Stimulated activated CD8-positive, alpha-beta memory T cell treated with anti-CD3 and anti-CD28 coated beads, Interleukin-7, amount 100 ng/mL, for 1 hour (primary cell): ENCODE measurements at places on chromosomes 7 and 10.

DNA sequence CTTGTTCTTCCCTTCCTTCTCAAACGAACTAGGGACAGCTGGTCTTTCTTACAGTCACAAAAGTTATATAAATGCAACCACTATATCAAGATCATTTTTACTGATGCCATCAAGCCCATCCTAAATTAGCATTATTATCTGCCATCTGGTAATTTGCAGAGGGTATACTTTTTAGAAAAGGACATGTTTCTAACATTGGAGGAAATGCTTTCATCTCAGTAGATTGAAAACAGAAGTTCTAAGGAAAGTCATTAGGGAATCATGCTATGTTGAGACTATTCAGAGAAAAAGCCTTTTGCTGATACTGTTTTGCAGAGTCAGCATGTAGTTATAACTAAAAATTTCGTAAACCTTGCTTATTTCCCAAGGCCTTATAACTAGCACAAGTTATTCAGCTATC lies 146.7 kb downstream of the WNT2 start:
- no peak for DNase-seq

DNA sequence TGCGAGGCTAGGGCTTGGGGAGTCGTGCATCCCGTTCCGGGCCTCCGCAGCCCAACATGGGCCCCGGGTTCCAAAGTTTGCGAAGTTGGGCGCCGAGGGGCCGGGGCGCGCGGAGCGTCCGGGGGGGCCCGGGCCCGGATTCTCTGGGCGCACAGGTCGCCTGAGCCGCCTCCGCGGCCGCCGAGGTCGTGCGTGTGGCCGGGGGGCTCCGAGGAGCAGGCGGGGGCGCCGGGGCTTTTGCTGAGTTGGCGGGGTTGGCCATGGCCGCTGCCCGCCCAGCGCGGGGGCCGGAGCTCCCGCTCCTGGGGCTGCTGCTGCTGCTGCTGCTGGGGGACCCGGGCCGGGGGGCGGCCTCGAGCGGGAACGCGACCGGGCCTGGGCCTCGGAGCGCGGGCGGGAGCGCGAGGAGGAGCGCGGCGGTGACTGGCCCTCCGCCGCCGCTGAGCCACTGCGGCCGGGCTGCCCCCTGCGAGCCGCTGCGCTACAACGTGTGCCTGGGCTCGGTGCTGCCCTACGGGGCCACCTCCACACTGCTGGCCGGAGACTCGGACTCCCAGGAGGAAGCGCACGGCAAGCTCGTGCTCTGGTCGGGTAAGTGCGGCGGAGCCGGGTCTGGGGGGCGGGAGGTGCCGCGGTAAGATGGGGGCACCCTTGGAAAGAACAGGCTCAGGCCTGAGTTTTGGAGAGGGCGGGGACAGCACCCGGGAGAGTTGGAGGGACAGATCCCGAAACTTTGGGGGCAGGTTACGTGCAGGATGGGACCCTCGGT lies 643 bp downstream of the SMO start:
- no peak for DNase-seq

- no peak for DNase-seq
Measured at GRCh38 chr7:137882806-137883205, 36.0 kb upstream of the DGKI start.

- no peak for DNase-seq
Measured at GRCh38 chr7:26103596-26103995, 48.4 kb upstream of the NFE2L3 start.

DNA sequence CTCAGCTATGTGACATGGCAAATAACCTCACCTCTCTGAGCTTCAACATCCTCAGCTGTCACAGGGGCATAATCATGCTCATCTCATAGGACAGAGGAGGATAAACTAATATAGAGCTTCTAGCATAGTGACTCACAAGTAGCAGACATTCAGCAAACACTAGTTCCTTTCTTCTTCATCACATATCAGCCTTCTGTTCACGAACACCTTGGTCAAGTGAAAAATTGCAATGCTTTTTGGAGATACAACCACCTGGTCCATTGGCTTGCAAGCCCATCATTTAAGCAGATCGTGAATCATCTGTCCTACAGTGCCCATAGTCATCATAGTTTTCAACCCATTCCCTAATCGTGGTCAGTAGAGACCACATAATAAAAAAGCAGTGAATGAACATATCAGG lies 277.9 kb upstream of the YAE1 start:
- no peak for DNase-seq

- DNase-seq, result no peak
Measured at GRCh38 chr10:93766918-93767317, 9.2 kb downstream of the LGI1 start.

DNA sequence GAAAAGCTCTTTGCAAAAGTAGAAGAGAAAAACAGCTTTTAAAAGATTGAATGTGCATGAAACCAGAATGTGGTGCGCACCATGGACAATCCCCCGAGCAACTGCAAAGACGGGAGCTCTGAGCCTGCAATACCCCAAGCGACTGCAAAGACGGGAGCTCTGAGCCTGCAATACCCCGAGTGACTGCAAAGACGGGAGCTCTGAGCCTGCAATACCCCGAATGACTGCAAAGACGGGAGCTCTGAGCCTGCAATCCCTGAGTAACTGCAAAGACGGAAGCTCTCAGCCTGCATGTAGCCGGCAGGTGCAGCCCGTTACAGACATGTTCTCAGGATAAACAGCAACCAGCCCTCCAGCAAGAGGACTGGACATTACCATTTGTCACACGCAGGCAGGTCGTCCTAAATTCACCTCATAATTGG lies 6.2 kb downstream of the ZNF775 start:
- DNase-seq, result no peak

GRCh38 chr7:28065308-28065707 lies 115.3 kb downstream of the JAZF1 start:
- DNase-seq, result no peak

DNA sequence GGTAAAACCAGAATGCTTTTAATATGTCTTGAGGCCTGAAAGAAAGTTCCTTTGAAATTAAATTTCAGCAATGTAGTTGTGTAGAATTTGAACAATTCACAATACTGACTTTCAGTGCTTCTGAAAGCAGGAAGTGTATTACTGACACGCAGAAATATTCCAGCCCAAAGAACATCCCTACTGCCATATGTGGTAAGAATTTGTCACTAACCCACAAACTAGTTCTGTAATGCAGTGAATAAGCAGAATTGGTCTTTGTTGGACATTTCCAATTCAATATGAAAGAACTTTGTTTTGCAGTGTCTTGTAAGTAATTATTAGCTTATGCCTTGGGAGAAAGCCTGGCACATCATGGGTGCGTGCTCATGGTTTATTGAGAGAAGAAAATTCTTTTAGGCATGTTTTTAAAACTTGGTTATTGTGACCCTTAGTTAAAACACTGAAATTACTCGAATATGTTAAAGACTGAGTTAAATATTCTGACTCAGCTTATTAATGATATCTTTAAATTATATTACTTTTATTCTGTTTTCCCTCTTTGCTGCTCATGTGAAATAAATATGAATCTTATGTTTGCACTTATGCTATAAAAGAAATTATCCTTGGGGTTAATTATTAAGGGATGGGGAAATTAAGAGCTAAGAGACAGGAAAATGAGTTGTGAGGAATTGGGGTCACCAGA lies 33.4 kb downstream of the PTPN12 start:
- DNase-seq, result no peak

GRCh38 chr7:83270407-83270806 lies 107.7 kb upstream of the PCLO start:
- no peak for DNase-seq

DNA sequence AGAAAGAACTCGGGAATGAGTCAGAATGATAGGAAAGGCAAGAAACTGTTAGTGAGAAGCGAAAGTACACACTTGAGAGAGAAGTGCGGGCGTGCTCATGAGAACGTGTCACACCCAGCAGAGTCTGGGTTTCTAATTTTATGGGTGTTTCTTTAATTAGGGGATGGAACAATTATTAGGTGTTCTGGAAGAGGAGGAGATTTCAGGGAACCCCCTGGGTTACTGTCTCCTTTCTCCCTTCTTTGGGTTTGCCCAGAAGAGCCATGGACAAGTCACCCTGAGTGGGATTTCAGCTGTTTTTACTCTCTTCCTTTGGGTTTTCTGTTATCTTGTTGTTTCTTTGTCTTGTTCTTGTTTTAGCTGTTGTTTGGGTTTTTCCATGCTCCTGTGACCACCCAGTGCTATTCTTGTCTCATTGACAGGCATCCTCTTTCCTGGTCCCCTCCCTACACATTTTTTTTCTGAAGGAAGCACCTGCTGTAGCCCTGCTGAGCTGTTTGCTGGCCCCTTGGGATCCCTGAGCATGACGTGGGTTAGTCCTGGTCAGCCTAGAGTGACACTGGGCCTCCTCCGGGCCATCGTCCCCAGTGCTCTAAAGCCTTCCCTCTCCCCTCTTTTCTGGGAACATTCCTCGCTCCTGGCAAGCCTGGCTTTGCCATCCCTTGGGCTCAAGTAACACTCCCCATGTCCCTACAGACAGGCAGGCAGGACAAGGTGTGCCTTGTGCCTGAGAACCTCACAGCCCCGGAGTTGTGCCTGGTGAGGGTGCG lies 3.5 kb downstream of the SH2D4B start:
- no peak for DNase-seq

DNA sequence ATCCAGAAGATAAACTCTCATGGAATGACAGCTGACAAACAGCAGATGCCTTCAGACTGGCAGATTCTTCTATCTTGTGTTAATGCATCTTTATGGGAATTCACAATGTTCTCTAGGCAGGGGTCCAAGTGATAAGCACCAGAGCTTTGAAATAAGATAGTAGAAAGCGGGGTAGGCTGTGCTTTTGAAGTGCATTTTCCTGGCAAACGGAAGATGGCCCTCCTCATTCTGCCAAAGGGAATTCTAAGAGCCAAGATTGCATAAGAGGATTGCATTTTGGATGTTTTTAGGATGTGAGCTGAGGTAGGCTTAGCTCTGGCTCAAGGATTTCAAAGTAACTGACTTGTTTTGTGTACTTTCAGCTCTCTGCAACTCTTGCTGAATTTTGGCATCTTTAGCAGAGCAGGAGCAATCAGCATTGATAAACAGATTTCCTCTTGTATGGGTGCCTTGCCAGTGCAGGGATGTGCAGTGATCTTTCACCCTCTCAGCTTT lies 298.5 kb upstream of the KLF6 start:
- DNase-seq, result no peak

DNA sequence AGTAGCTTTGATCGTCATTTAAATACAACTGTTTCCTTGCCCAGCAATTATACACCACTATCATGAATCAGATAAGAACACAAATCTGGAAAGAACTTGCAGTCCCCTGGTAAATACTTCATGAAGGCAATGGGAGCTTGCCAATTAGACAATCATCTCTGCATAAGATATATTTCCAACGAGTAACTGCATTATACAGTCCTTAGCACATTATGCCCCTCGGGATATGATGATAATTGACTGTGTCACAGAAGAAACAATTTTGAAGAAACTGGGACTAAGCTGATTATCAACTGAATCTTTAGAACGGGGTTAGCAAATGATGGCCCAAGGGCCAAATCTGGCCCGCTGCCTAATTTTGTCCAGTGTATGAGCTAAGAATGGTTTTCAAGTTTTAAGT lies 155.7 kb downstream of the TRIL start:
- no peak for DNase-seq

- no peak for DNase-seq
Measured at GRCh38 chr10:7243139-7243538, 167.7 kb downstream of the SFMBT2 start.

- no peak for DNase-seq
Measured at GRCh38 chr7:55133630-55134358, 115.0 kb downstream of the EGFR start.
